ENCODE measurements at places on chromosomes 1 and 21. TPM values are rescaled to one million over a fixed set of nuclear protein-coding genes. Genes with fewer than 3 reads are reported as not detected.

The MMP23B gene
- 0.61 TPM for total RNA-seq

The MAB21L3 gene
- total RNA-seq: not detected

The AK5 gene
- 1.6 TPM for total RNA-seq

The PTPN7 gene
- 197 TPM for total RNA-seq

The TTC34 gene
- total RNA-seq: 1.0 TPM

The DMRTA2 gene
- not detected for total RNA-seq

The FHAD1 gene
- not detected for total RNA-seq

The PRR9 gene
- not detected for total RNA-seq

The SPRR3 gene
- total RNA-seq: not detected

The CSMD2 gene
- not detected for total RNA-seq

The ATP6V1G3 gene
- total RNA-seq: not detected

The TNFSF18 gene
- total RNA-seq: not detected

The LENEP gene
- 0.36 TPM for total RNA-seq

The CHAF1B gene
- total RNA-seq: 31.2 TPM

The DNAI4 gene
- 1.4 TPM for total RNA-seq

The OR2M3 gene
- not detected for total RNA-seq

The PGLYRP4 gene
- not detected for total RNA-seq

The VPS13D gene
- 25.0 TPM for total RNA-seq

The PINK1 gene
- 4.8 TPM for total RNA-seq

The IQCC gene
- 4.5 TPM for total RNA-seq

The SFN gene
- 0.95 TPM for total RNA-seq

The AIRE gene
- not detected for total RNA-seq

The IGSF8 gene
- 31.2 TPM for total RNA-seq

The PYCR2 gene
- total RNA-seq: 127 TPM

The EXO1 gene
- 44.3 TPM for total RNA-seq

The SERPINC1 gene
- not detected for total RNA-seq

The EDN2 gene
- not detected for total RNA-seq

The OR6K3 gene
- total RNA-seq: not detected

The KISS1 gene
- not detected for total RNA-seq

The RNU1-2 gene
- 1,390 TPM for total RNA-seq

The PTGFR gene
- total RNA-seq: not detected

The OR2L5 gene
- not detected for total RNA-seq
